ENCODE measurements at places on chromosomes 1 and 21.
A peak's percentile ranks its signal among the peaks of the same experiment; 100 is the strongest.

DNA sequence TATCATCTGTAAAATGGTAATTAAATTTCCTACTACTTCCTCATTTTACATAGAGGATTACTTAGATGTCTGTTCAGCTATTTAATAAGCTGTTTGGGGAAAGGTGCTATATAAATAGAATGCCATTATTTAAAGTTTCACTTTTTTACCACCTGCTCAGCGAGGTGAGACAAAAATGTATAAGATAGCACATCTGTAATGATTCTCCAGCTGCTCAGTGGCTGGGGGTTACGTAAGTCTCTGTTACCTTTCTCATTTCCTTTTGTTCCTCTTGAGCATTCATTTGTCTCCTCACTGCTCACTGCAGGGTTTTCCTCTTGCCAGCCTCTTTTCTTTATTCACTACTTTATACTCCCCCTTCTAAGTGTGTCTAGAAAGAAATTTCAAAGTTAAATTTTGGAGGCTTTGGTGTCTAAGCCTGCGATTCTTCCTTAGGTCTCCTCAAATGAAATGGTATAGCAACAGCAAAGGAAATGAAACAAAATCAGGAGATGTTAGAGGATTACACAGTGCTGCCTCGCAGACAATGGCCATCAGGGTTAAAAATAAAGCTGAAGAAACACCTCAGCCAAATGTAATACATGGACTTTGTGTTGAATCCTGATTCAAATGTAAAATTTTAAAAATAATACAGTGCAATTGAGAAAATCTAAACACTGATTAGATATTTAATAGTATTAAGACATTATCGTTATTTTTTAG is 6.8 kb downstream of the RGS8 start:
- DNase-seq = no peak

- no peak for DNase-seq
Observed at GRCh38 chr21:41630249-41630648, 122.3 kb upstream of the TMPRSS2 start.

GRCh38 chr1:22821027-22821426 is 110.4 kb downstream of the EPHB2 start:
- DNase-seq = no peak

DNA sequence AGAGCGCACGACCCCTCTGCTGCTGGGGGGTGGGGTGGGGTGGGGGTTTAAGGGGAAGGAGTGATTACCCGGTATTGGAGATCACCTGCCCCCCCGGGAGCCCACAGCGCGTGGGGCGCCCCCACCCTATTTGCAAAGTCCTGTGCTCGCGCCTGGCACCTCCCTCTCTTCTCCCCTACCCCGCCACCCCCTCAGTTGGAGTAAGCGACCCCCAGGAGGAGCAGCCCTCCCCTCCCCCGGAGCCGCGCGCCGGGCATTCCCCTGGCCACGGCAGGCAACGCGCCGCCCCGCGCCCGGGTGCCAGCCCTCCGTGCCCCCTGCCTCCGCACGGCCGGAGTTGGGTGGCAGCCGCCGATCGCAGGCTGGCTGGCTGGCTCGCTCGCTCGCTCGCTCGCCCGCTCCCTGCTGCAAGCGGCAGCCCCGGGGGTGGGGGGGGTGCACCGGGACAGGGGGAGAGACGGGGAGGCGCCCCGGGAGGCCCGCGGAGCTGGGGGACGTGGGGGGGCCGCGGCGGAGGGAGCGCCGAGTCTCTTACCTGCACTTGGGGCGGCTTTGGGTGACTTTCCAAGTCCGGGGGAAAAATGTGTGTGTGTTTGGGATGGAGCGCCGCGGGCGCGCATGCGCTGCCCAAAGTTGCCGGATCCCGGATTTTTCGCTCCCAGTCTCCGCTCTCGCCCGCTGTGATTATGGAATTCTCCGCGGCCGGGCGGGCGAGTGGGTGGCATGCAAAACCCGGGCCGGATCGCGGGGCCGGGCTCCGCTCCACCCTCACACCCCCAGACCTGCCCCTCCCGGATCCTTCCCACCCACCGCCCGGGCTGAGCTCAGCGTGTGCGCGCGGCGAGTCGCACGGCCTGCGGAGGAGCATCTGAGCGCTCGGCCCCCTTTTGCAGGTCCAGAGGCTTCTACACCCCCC is at the start of gene CASZ1:
TSS of gene CASZ1 (minus strand) at position 618 of the 916 bp plus-strand sequence. CDS start 102,757 bp downstream, outside the sequence.
- DNase-seq = no peak

DNA sequence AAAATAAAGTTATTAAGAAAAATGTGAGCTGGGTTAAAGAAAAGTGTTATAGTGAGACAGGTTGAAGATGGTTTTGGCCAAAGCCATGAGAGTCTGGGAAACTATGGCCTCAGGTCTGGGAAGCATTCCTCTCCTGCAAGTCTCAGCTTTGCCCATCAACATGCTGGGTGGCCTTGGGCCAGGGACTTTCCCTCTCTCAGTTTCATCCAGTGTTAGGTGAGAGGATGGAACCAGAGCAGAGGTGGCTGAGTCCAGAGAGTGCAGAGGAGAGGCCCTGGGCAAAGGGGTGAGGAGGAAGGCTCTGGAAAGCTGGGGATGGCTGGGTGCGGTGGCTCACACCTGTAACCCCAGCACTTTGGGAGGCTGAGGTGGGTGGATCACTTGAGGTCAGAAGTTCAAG is 10.5 kb downstream of the PADI2 start:
- no peak for DNase-seq

DNA sequence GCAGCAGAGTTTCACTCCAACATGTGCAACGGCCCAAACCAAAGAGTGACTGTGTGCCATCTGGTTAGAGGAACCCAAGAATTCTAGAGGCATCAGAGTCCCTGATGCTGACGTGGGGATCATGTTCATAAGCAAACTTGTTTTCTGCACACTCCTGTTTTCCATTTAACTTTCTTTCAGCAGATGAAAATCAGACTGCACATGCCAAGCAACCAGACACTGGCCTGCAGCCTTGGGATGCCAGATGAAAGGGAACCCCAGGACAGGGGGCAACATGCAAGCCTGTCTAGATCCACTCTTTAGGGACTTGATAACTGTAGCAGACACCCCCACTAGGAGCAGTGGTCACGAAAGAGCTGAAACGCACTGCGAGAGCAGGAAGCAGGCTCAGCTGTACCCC is 56.8 kb downstream of the SLC66A1 start:
- no peak for DNase-seq

GRCh38 chr1:8214501-8215173 is 103.3 kb upstream of the SLC45A1 start:
- DNase-seq = no peak

GRCh38 chr1:92883297-92883696 is 51.5 kb downstream of the RPL5 start:
- DNase-seq = no peak

DNA sequence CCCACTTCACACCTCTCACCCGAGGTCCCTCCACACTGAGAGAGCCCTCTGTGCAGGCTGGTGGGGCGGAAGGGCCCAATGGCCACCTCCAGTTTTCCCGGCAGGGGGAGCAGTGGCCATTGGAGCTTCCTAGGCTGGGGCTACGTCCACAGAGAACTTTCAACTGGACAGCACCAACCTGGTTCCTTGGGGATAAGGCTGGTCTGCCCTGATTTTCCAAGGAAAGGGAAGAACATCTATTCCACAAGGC is 20.3 kb upstream of the LAPTM5 start:
- DNase-seq = no peak

DNA sequence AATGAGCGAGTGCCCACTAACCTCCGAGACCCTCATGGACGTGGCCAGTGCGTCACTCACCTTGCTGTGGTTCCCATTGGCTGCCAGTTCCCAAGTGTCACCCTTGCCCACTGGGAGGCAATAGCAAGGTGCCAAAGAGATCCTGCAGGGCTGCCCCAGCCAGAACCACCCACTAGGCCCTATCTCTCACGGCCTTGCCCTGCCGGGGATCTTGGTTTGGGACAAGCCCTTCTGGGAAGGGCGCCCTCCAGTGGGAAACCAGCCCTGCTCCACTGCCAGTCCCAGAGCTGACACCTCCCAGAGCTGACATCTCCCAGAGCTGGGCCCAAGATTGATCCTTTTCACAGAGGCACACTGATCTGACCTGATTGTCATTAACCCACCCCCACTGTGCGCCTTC is 2.1 kb upstream of the SELENON start:
- no peak for DNase-seq

GRCh38 chr21:42080788-42081083 is 9.6 kb downstream of the UMODL1 start:
- DNase-seq = no peak

- DNase-seq = no peak
Observed at GRCh38 chr1:83101406-83101805, 897.5 kb downstream of the TTLL7 start.

GRCh38 chr1:151775894-151776664 is 12.8 kb upstream of the MRPL9 start:
- no peak for DNase-seq

GRCh38 chr1:175147569-175147968 is 45.0 kb downstream of the KIAA0040 start:
- DNase-seq = no peak

- no peak for DNase-seq
Observed at GRCh38 chr1:56074007-56074651, 505.2 kb downstream of the PLPP3 start.

DNA sequence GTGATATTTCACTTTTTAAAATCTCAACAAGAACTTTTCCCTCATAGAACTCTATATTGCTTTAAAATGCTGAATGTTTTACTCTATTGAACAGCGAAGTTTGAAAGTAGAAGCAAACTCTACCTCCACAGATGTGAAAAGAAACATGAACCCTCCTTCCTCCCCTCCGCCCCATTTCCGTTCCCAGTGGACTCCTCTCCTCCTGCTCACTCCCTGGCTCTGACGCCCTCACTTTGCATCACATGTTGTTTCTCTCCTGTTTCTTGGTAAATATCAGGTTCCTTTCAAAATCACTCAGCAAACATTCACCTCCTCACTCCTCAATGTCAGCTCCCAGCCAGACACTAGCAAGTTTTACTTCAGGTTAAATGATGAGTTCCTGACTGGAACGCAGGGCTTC is 34.6 kb downstream of the KCNH1 start:
- no peak for DNase-seq

DNA sequence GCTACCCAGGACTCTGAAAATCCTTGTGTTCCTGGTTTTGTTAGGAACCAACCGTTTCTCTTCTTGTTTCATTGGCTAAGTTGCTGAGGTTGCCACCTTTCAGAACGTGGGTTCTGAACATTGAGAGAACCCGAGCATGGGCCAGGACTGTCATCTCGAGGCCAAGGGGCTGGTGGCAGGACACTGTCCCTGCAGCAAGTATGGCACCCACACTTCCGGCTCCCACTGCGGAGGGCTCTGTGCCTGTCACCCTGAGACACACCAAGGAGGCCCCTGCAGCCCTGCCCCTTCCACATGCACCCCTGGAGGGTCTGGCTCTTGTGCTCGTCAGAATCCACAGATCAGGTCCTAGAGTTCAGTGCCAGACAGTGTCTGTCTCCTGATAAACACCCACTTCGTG is 39.1 kb upstream of the LRRC3 start:
- no peak for DNase-seq

DNA sequence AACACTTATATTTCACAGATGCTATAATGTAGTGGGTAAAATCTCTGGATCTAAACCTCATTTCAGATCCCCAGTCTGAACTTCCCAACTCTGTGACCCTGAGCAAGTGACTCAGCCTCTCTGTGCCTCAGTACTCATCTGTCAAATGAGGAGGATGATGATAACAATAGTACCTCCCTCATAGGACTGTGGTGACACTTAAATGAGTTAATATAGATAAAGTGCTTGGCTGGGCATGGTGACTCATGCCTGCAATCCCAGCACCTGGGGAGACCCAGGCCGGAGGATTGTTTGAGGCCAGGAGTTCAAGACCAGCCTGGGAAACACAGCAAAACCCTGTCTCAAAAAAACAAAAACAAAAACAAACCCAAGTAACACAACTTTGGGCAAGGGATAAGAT is 4.7 kb upstream of the ECE1 start:
- DNase-seq = peak; percentile 52

GRCh38 chr1:90114521-90115141 is 119.7 kb downstream of the ZNF326 start:
- no peak for DNase-seq

GRCh38 chr1:227947386-227947675 is 401 bp downstream of the WNT9A start:
- DNase-seq = no peak

GRCh38 chr1:39940980-39941871 is 13.7 kb upstream of the MFSD2A start:
- DNase-seq = no peak

- no peak for DNase-seq
Observed at GRCh38 chr21:39980241-39980820, 113.1 kb downstream of the PCP4 start.

DNA sequence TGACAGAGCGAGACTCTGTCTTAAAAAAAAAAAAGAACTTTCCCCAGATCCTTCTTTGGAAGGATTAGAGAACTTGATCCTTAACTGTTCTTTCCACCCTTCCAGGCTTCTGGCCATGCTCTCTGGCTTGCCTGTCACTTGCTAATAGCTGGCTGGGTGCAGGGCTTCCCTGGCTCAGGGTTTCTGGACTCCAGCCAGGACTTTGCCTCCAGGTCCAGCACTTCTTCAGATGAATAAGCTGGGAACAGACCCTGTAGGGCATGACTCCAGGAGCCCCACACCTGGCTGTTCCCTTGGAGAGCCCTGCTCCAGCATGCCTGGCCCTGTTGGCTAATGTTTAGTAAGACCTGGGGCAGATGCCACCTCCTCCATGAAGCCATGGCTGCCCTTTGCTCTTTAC is 3.3 kb upstream of the NT5C1A start:
- no peak for DNase-seq

- DNase-seq = no peak
Observed at GRCh38 chr1:223715604-223716172, 3.3 kb downstream of the CAPN2 start.

DNA sequence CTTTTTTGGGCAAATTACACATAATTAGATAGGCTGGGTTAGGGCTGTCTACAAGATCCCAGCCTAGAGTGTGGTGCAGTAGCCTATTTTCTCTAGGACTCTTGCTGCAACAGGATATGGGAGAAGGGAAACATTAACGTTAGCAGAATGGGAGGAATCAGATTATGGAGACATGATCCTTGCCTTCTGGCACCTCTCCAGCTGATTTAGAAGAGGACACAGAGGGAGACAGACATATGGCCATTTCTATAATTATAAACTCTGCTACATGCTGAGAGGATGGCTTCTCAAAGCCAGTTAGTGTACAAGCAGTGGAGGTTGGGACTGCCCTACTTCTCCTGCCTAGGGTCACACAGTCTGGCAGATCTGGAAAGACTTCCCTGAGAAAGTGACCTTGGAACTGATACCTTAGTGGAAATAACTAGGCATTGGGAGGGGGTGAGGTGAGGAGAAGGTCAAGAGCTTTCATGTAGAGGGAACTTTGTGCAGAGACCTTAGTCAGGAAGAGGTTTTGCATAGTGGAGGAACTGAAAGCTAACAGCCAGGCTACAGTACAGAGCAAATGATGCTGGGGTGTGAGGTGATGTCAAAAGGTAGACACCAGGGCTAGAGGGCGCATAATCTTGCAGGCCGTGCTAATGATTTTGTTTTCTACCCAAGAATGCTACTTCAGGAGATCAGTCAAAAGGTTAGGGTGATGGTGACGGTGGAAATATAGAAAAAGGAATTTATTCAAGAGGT is 1.2 kb upstream of the CD1D start:
- DNase-seq = no peak

- peak; percentile 28 for DNase-seq
Observed at GRCh38 chr1:15577691-15578090, 7.2 kb downstream of the AGMAT start.

- DNase-seq = no peak
Observed at GRCh38 chr1:71660411-71660810, 579.6 kb upstream of the ZRANB2 start.

- DNase-seq = no peak
Observed at GRCh38 chr1:94325377-94326302, 88.3 kb upstream of the ARHGAP29 start.

- DNase-seq = no peak
Observed at GRCh38 chr1:68173936-68174737, 58.2 kb downstream of the WLS start.
